ENCODE measurements at places on chromosomes 7 and 10.

GRCh38 chr10:62131724-62132123 is 136.9 kb downstream of the RTKN2 start:
- no peak for DNase-seq

DNA sequence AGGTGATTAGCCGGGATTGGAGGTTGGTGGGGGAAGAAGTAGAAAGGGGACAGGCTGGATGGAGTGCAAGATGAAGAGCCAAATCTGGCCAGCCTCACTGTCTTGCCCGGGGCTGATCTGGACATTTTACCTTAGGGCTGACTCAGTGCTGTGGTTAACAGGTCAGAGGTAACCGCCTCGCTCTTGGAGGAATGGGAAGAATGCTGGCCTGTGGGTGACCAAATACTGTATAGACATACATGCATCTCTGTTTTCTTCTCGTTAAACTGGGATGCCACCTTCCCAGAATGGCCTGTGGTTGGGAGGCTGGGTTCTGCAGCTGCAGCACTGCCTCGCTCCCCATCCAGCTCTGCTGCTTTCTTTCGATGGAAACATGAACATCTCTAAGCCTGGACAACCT is 120.0 kb downstream of the SEC23IP start:
- no peak for DNase-seq

- DNase-seq: no peak
Observed at GRCh38 chr10:10247585-10247984, 770.1 kb upstream of the CELF2 start.

DNA sequence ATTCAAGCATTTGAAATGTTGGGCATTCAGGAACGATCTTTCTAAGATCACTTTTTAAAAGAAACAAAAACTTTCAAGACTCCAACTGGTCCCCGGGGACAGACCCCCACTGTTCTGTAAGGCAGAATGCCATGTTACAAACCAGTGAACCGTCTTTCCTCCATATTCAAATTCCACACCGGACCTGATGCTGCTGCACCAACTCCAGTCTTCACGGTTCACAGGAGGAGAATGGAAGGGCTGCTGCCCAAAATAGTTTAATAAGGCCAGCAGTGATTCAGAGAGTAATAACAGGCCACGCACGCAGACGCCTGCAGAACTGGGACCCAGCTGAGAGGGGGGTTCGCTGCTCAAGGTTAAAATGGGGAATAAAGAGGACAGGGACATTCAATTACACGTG is 47.2 kb downstream of the OSBPL3 start:
- DNase-seq: no peak

DNA sequence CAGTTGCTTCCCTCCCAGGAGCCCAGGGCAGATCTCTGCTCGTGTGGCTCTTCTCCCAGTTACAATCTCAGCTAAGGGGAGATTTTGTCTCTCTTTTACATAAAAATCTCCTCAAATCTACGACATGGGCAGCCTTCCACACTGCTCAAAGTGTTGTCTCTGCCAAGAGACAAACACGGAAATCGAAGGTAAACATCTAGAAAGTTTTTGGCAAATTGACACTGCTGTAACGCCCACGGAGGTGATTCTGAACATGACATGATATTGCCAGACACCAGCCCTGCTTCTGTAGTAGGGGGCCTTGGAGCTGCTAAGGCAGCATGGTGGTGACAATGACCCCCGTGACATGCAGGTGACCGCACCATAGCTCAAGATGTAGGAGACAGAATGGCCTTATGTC is 128.3 kb downstream of the CCDC3 start:
- DNase-seq: no peak

DNA sequence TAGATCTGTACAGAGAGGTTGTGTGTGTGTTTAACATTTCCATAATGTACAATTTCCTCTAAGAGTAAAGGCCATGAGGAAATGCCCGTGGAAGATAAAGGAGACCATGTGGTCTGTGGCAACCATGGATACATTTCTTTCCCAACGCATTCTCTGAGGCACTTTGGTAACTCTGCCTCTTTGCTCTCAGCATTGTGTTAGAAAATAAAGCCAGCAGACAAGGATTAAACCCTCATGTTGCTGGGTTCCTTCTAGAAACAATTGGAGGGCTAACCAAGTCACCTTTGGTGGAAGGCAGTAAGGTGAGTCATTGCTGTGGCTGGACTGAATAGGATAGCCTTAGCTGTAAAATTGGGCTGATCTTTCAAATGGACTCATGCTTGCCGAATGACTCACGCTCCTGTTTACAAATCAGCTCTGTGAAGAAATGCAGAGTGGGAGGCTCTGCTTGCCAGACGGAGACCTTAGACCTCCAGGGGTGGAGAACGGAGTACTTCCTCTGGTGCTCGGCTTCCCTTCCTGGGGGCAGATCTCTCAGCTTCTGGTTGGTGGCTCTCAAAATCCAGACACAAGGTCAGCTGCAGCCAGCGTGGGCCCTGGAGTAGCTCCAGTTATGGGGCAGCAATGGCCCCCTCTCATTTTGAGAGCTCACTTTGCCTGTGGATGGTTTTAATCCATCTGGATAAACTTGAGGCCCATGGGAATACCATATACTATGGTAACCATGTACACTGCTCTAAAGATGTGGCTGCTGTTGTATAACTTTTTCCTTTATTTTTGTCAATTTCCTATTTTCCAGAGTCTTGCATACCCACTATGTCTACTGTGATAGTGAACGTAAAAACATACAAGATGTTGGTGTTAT is 137.3 kb downstream of the TCF7L2 start:
- DNase-seq: peak; percentile 96

- no peak for DNase-seq
Observed at GRCh38 chr10:108789336-108789735, 1134.0 kb downstream of the XPNPEP1 start.

DNA sequence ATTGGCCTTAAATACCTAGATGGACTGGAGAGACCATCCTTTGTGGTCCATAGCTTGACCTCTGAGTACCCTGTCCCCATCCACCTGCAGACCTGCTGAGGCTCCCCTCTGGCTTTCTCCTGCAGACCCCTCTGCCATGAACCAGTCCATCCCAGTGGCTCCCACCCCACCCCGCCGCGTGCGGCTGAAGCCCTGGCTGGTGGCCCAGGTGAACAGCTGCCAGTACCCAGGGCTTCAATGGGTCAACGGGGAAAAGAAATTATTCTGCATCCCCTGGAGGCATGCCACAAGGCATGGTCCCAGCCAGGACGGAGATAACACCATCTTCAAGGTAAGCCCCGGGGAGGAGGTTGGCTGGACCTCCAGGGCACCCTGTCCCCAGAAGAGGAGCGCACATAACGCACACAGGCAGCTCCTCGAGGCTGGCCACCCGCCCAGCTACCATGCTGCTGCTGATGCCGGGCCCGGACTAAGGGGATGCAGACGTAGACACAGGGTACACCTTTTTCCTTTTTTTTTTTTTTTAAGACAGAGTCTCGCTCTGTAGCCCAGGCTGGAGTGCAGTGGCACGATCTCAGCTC is 4.3 kb downstream of the IRF5 start:
- no peak for DNase-seq

DNA sequence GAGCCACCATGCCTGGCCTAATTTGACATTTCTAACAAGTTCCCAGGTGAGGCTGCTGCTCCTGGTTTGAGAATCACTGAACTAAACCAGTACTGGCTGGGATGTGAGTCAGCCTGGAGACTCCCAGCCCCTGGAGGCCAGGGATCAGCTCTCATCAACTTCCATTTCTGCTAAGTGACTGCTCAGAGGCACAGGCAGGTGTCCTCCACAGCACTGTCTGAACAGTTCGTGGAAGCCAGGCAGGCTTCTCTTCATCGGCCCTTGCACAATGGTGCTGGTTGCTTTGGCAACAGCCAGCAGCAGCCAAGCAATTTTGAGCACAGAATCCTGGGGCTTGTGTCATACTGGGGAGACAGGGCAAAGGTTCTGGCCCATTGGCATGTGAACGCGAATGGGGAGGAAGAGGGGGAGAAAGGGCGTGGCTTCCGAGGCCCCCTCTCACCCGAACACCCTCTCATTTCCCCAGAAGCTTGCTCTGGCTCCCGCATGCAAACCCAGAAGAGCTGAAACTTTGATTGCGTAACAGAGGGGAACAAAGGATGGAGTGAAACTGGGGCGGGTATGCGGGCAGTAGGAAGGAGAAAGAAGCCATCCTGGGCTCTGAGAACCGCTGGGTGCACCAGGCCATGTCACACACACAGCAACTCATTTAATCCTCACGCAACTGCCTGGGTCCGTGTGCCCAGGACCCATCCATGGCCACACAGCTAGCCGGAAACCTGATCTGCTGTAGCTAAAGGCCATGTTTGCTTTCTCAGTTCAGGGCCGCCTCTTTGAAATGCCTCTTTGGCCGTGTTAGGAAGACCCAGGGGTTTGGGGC is 9.0 kb upstream of the POR start:
- peak; percentile 83 for DNase-seq

DNA sequence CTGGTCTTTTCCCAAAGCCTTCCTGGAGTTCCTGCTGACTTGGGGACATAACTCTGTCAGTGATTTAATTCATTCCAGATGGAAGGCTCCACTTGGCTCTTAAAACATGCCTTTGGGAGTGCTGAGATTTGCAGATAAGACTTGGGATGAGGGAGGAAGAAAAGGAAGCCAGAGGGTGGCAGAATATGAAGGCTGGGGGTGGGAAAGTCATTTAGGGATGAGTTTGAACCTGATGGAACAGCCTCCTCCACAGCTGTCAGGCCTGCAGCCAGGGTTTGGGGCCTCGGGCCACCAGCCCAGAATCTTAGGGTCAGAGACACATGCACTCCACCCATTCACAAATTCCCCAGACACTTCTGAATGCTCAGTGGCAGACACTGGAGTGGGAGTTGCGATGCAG is 28.4 kb upstream of the EIF5AL1 start:
- DNase-seq: peak; percentile 69

- DNase-seq: no peak
Observed at GRCh38 chr10:79982362-79982800, 33.5 kb upstream of the SFTPD start.

DNA sequence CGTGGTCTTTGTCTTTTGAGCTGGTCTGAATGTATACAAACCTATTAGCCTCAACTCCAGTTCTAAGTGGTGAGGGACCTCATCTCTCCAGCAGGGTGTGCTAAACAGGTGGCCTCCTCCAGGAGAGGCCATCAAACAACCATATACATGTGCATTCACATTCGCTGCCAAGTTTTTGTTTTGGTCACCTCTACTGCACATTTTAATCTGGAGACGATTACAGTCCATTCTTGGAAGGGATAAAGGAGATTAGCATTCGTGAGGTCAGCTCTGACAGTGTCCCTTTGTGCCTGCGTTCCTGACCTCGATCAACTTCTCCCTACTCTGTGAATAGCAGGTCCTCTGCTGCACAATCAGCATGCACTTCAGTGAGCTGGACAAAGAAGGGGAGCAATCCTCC is 60.8 kb downstream of the RHOBTB1 start:
- DNase-seq: peak; percentile 26

DNA sequence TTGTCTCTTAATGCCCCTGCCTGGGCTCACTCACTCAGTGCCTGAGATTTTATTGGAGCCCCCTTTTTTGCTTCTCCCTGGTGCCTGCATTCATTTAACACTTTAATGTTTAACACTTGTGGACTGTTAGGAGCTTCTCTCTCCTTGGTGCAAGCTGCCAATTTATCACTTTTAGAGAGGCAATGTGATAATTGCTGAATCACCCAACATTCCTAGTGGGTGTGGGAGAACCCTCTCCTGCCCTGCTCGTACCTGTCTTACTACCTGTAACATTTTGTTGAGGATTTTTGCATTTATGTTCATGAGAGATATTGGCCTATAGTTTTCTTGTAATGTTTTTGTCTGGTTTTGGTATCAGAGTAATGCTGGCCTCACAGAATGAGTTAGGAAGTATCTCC is 13.2 kb downstream of the STAM start:
- no peak for DNase-seq

- peak; percentile 72 for DNase-seq
Observed at GRCh38 chr10:76675951-76676587, 961.5 kb downstream of the KCNMA1 start.

- no peak for DNase-seq
Observed at GRCh38 chr7:135717693-135718092, 10.3 kb downstream of the SLC13A4 start.

- DNase-seq: no peak
Observed at GRCh38 chr7:151175793-151176311, 8.4 kb upstream of the GBX1 start.

- no peak for DNase-seq
Observed at GRCh38 chr10:71066600-71066999, 145.8 kb upstream of the UNC5B start.

GRCh38 chr7:67566101-67566500 is 569.5 kb downstream of the TYW1 start:
- DNase-seq: no peak

DNA sequence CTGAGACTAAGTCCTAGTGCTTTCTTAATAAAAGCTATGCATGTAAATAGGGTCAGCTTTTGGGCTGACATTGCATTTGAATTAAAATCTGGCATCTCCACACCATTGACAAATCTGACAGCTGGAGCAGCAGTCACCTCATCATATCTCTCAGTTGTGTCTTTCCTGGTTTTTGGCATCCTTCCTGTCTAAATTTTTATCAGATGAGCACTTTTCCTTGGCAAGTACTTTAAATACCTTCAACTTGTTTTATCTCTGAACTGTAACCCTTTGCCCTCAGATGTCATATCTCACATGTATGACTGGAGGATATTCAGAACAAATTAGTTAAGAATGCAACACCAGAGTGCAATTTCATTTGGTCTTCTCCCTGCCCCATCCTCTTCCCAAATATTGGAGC is 1066.2 kb downstream of the LRMDA start:
- no peak for DNase-seq

- DNase-seq: peak; percentile 46
Observed at GRCh38 chr10:31754803-31755624, 173.6 kb downstream of the ARHGAP12 start.

- DNase-seq: no peak
Observed at GRCh38 chr10:8554574-8554973, 500.1 kb downstream of the GATA3 start.

DNA sequence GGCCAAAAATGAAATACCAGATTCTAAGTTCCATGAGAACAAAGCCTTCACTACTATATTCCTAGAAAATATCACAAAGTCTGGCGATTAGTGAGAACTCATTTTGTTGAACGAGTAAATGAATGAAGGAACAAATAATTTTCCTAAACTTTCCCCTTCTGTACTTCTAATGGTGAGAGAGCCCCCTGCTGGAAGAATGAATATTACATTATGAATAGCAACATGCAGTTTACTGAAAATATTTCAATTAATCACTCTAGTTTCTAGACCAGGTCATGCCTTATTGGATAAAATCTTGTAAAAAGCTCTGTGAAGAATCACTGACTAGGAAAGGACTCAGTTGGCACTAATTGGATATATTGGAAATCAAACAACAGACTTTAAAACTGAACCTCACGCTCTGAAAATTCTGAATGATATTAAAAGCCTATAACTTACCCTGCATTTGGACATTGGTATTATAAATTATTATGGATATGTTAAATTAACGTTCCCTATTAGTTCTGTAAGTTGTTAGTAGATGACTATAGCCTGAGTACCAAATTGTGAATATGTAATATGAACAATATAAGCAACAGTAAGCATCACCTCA is 32.4 kb upstream of the MTPN start:
- peak; percentile 46 for DNase-seq
